ENCODE measurements at places on chromosomes 3 and 15. TPM values are rescaled to one million over a fixed set of nuclear protein-coding genes. Genes with fewer than 3 reads are reported as not detected.

DNA sequence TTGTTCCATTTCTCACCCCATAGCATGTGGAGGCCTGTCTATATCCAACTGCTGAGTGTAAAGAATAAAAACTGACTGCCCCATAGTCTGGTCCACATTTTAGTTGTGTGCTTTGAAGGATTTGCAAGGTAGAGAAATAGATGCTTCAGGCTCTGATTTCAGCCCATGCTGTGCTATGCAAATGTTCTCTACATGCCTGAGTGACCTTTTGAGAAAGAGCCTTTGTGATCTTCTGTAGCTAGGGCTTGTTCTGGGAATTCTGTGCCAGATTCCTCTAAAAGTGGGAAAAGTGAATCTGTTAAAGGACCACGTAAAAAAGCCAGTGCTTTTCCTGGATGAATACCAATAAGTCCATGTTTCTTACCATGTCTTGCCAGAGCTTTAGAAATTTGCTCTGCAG, 5.2 kb downstream of the KCTD6 start:
- no peak for DNase-seq

- peak; percentile 63 for DNase-seq
Observed at GRCh38 chr3:51967384-51968169, at the start of gene PCBP4. Gene PCBP4 (minus strand): TSS chr3:51967454. CDS start chr3:51961240, 6,214 bp downstream.

- no peak for DNase-seq
Observed at GRCh38 chr15:59296181-59296617, 76.5 kb downstream of the MYO1E start.

DNA sequence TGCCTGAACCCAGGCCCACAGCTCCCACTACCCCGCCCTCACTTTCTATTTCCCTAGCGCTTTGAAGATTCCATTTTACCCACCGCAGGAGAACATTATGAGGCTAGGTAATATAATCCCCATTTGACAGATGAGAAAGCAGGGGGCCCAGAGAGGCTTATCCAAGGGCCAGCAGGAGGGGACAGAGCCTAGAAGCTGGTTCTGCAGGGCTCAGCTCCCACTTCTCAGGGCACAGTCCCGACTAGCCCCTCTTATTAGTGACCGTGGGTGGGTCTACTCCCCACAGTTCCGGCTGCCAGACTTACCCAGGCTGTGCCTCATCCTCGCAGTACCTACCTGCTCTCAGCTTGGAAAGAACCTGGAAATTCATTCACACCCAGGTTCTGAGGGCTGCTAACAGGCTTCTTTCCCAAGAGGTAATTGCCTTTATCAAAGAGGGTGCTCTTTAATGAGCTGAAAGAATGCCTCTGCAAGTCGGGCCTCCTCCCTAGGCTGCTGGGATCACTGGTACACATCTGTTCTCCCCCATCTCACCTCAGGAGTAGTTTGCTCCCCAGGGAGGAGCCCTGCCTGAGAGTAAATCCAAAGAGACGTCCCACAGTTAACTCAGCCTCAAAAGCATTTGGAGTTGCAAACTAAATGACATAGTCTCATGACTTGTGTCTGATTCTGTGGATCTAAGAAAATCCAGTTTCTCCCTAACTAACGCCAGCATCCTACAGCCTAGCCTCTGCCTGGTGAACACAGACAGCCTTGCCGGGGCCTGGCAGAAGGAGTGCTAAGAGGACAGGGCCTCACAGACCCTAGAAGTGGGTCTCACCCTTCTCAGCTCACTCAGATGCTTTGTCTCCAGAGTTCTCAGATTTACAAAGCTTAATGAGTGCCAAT, 125.0 kb downstream of the CHSY1 start:
- DNase-seq, result no peak

GRCh38 chr3:31421314-31422048, 111.2 kb upstream of the STT3B start:
- no peak for DNase-seq

DNA sequence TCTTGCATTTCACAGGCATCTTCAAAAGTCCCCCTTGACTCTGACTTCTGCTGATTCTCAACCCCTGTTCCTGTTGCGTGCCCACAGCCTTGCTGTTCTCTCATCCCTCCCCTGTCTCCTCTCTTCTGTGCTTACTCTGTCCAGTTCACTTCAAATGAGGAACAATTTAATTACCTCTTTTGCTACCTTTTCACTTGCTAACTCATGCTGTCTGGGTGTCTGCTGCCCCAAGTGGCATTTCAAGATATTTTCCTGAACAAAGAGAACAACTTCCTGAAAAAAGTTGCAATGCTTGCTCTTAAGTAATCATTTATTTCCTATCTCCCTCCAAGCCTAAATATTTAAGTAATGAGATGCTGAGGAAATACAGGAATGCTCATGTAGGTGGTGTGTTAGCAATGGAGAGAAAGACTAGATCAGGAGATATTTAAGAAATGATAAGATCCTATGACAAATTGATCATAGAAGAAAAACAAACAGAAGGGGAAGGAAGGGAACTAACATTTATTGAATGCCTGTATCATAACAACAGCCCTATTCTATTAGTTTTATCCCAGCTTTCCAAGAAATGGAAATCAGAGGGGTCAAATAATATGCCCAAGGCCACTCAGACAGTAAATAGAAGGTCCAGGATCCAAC, 42.2 kb downstream of the SV2B start:
- DNase-seq, result no peak

GRCh38 chr15:57455929-57456328, 79.6 kb downstream of the CGNL1 start:
- no peak for DNase-seq

DNA sequence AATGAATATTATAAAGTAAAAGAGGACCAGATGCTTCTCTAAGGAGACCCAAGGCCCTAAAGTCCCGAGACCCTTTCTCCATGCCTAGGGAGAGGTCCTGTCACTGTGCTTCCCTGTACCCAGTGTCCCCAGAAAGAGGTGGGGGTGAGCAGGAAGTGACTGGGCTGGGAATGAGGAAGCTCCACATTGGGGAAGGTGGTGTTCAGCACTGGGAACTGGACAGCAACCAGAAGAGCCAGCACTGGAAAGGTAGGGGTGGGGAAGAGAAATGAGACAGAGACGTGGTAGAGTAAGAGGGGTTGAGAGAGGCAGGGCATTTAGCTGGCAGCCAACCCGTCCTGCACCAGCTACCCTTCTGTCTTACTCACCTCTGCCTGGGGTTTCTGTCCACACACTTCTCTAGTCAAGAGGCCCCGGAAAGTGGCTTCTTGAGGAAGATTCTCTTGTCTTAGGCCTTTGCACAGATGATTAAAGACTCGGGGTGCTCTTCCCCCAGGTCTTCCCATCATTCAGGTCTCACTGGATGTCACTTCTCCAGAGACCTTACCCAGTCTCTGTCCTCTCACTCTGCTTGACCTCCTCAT, 12.2 kb downstream of the RRP9 start:
- DNase-seq, result no peak

DNA sequence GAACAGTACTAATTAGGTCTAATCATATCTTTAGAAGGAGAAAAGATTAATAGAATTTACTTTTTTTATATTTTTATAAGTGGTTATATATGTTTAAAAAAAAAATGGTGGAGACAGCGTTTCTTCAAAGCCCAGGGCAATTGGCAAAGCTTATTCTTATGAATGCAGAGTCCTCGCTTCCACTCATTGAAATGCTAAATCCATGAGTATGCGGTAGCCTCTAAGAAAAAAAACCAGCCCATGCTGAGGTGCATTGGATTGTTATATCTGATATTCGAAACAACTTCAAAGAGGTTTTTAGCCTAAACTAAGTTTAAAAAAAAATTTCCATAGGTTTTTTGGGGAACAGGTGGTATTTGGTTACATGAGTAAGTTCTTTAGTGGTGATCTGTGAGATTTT, 142.8 kb downstream of the GOLIM4 start:
- DNase-seq, result no peak

DNA sequence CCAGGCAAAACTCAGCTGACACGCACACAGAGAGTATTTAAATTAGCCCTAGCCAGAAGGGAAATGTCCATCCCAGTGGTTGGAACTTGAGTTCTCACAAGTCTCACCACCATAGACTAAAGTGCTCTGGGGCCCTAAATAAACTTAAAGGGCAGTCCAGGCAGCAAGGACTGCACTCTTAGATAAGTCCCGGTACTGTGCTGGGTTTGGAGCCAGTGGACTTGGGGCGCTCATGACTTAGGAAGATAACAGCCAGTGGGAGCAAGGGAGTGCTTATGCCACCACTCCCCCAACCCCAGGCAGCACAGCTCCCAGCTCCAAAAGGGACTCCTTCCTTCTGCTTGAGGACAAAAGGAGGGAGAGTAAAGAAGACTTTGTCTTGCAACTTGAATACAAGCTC, 319.5 kb upstream of the GPR149 start:
- no peak for DNase-seq

- DNase-seq, result no peak
Observed at GRCh38 chr15:88257311-88258092, 963 bp upstream of the NTRK3 start.

DNA sequence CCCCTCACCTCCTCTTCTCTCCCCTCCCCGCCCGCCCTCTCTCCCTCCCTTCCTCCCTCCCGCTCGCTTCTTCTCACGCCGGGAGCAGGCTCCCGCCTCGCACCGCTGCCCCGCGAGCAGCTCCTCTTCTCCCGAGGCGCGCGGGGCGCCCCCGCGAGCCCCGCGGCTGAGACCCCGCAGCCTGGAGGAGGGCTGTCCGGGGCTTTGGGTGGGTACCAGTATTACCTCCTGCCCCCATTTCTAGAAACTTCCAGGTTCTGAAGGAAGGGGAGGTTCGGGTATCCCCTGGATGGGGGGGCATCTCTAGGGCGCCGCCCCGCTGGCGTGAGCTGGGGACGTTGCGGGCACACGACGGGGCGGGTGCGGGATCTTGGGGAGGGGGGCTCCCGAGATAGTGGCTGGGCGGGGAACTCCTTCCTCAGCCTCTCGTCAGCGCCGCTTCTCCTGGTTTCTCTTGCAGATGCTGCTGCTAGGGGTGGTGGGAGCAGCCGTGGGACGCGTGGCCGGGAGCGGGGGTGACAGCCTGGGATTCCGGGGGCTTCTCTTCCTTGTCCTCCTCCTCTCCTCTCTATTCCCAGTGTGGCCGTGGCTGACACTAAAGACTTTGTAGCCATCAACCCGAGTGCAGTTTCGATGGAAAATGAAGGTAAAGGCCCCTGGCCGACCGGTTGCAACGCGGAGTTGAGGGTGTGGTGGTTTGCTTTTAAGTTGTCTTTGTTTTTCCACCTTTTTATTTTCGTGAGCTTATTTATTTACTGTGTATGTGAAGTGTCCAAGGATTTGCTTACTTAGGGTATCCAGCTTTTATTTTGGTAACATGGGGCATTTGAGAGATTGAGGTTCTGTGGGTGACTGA, 474 bp downstream of the ATP2C1 start:
- DNase-seq, result peak; percentile 29

DNA sequence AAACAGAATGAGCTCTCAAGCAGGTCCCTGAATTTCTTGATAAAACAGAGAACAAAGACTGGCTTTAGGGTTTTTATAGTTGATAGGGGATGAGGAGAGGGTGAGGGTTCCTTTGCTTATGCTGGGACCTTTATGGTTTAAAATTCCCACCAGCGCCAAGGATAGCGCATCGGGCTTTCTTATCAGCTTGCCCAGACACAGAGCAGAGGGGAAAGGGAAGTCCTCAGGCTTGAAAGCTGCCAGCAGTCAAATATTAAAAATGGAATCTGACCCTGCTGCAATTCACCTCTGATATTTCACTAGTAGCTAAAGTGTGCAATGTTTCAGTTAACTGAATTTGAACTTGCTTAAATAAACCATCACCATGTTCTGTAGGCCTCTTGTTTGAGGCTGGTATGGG, 55.0 kb upstream of the EPHA3 start:
- no peak for DNase-seq

DNA sequence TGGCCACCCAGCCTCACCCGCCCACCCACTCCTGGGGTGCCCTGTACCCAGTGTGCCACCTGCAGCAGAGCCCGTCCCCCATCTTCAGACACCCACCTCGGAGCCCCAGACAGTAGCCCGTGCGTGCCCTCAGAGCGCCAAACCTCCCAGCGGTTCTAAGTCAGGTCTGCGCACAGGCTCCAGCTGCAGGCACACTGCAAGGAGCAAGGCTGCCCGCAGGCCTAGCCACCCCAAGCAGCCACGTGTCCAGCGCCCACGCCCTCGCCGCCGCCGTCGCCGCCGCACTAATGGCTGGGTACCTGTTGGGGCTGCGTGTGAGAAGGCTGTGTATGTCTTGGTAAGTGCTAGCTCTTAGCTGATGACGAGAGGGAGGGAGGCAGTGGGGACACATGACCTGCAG, 8.8 kb upstream of the CHST14 start:
- DNase-seq, result no peak

DNA sequence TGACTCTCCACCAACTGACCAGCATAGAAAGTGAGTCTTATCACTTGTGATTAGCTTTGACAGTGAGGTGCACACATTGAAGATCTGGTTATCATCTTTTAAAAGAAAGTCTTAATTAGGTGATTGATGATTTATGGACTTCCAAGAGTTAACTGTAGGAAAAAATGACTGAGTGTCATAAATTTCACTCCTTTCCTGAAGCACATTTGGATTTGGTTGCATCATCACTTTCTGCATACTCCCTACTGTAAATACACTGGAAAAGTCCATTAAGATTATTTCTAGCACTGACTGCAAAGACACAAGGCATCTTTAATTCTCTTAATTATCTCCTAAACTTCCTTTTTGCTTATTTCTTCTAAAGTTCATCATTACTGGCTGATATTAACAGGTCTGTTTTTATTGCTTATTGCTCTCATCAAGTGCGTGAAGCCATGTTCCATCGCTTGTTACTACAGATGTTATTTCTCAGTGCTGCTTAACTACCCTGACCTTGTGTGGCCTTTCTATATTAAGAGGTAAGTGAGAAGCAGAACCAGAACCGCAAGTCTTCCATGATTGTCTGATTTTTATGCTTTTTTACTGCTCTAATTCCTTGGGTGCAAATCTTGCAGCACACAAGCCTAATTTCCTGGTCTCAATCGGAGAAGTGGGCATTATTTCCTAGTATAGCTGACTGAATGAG, 153.2 kb downstream of the MEIS2 start:
- DNase-seq, result no peak

GRCh38 chr3:116671151-116671550, 38.4 kb upstream of the TUSC7 start:
- no peak for DNase-seq

GRCh38 chr3:108180194-108180593, 42.0 kb downstream of the IFT57 start:
- DNase-seq, result no peak

DNA sequence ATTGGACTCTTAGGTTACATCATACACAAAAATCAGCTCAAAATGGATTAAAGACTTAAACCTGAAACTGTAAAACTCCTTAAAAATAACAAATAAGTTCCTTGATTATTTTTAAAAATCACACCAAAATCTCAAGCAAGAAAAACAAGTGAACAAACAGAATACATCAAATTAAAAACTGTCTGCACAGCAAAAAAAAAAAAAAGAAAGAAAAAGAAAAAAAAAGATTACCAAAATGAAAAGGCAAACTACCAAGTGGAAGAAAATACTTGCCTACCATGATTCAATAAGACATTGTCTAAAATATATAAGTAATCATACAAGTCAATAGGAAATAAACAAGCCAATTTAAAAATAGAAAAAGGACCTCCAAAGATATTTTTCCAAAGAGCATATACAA, 17.5 kb downstream of the OR5K4 start:
- DNase-seq, result no peak

- DNase-seq, result no peak
Observed at GRCh38 chr15:25616471-25616870, 177.6 kb upstream of the UBE3A start.

GRCh38 chr15:32838820-32839219, 121.0 kb downstream of the GREM1 start:
- DNase-seq, result no peak

Gene GABRR3
- total RNA-seq, result not detected

Gene ATP13A4
- 8.1 TPM for total RNA-seq

Gene GUCA1C
- not detected for total RNA-seq

Gene LRRC34
- total RNA-seq, result 6.6 TPM

Gene SPINK8
- not detected for total RNA-seq

Gene STX19
- total RNA-seq, result not detected

Gene EOMES
- total RNA-seq, result not detected
